ENCODE measurements at places on chromosomes 16 and 17.

GRCh38 chr16:23435500-23435899 lies 17.5 kb downstream of the COG7 start:
- DNase-seq, result peak; percentile 84

DNA sequence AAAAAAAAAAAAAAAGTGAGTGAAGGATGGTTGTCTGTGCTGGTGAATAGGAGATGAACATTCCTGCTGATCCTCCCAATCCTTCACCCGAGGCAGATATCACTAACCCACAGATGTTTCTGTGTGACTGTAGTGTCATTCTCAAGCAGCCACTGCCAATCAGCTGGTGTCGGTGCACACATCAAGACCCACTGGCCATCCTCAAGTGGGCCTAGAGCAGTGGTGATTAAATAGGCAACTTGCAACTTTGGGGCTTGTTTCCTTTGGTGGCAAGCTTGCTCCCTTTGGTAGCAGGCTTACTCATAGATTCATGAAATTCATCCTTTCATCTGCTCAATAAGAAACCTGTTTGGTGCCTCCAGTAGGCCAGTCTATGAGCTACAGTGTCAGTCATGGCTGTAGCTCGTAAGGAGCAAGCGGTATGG lies 51.1 kb upstream of the LGALS9 start:
- DNase-seq, result peak; percentile 91

GRCh38 chr17:59846394-59847165 lies 46.2 kb downstream of the TUBD1 start:
- DNase-seq, result no peak

DNA sequence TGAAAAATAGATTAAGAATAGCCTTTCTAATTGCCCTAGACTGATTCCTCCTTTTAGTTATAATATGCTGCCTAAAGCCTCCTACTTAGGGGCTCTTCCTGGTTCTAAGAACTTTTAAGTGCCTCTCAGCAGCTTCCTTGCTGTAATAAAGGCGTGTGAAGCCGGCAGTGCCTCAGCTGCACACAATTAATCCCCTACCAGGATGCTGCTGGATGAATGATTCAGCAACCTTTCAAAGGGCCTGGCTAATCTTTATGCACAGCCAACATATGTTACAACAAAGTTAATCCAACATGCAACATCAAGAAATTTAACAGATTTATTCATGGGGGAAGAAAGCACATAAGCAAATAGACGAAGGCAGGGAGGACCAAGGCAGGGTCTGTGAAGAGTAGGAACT lies 145.2 kb downstream of the PMP22 start:
- no peak for DNase-seq

- DNase-seq, result no peak
Measured at GRCh38 chr17:55607731-55608341, 96.6 kb upstream of the SMIM36 start.

GRCh38 chr17:13420418-13420826 lies 181.3 kb downstream of the HS3ST3A1 start:
- no peak for DNase-seq

- peak; percentile 87 for DNase-seq
Measured at GRCh38 chr17:28907709-28908475, 5.0 kb upstream of the DHRS13 start.

DNA sequence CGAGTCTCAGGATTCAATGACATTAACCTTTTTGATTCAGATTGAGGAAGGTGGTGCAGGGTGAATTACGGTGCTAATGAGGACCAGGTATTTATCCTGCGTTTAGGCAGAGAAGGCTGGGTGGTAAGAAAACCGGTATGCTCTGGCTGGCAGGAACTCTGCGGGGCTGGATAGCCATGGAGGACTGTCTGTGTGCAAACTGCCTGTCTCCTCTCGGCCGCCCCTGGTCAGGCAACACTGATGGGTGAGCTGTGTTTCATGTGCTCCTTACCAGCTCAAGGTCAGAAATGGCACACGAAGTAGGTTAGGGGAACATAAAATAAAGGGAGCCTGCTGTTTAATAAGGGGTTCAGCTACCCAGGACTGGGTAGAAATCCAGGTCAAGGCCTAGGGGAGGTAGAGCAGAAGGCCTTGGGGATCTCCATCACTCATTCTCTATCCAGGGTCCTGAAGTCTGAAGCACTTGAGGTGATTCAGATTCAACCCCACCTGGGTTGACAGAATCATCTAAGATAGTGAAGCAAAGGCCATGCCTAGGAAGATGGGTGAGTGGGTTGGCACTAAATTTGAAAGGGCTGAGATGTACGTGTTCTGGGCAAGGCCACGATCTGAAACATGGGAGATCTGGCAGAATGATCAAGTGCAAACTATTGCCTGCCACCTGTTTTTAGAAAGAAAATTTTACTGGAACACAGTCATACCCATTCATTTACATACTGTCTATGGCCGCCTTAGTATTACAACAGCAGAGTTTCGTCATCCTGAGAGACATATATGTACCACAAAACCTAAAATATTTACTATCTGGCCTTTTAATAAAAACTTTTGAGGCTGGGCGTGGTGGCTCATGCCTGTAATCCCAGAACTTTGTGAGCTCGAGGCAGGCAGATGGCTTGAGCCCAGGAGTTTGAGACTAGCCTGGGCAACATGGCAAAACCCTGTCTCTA lies 292.5 kb downstream of the XYLT1 start:
- DNase-seq, result no peak

DNA sequence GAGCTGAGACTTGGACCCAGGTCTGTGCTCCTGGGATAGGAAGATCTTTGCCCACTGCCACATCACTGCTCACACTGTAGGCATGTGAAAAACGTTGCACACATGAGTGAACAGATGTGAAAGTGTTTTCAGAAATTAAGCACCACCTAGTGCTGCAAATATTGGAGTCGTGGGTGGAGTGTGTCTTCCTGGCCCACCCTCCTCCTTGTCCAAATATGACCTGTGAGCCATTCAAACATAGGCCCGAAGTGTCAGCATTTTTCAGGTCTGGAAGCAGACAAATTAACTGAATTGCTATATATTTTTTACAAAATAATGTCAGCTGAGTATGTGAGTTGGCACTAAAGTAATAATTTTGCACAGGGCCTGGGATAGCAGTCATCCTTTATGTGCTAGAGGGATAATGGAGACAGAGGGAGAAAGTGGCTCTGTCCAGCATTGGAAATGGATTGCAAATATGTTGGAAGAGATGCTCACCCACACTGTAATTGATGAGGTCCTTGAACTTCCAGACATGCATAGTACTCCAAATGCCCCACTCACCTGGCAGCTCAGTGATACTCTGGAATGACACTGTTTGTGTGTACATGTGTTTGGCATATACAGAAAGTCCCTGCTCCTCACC lies 58.7 kb downstream of the ACSM1 start:
- DNase-seq, result no peak
